ENCODE measurements at places on chromosomes 2 and 18. TPM values are rescaled to one million over a fixed set of nuclear protein-coding genes. Genes with fewer than 3 reads are reported as not detected.

The RNU2-63P gene
- not detected for total RNA-seq

The STK36 gene
- total RNA-seq = 4.2 TPM

The CCNYL1 gene
- total RNA-seq = 10.6 TPM

The FBLN7 gene
- 0.22 TPM for total RNA-seq

The G6PC2 gene
- total RNA-seq = not detected

The PLGLB1 gene
- total RNA-seq = 1.1 TPM

The LRRC30 gene
- total RNA-seq = not detected

The ZNF892 gene
- 2.3 TPM for total RNA-seq

The TRMT61B gene
- total RNA-seq = 18.2 TPM

The NAT8 gene
- total RNA-seq = not detected

The CNDP1 gene
- not detected for total RNA-seq

The MC4R gene
- total RNA-seq = not detected

The SCTR gene
- total RNA-seq = 0.59 TPM

The SLC4A1AP gene
- 21.8 TPM for total RNA-seq

The PPP3R1 gene
- 46.1 TPM for total RNA-seq

The TMEM169 gene
- 0.15 TPM for total RNA-seq

The LDLRAD4 gene
- total RNA-seq = 35.2 TPM

The RASGRP3 gene
- total RNA-seq = 62.3 TPM

The LIMS2 gene
- 152 TPM for total RNA-seq

The PLA2R1 gene
- 3.7 TPM for total RNA-seq

The CCDC74B gene
- 0.34 TPM for total RNA-seq

The IGFBP5 gene
- total RNA-seq = 107 TPM

The RAB27B gene
- total RNA-seq = not detected

The KYNU gene
- 0.17 TPM for total RNA-seq

The TUBA3D gene
- total RNA-seq = 6.2 TPM

The UGT1A5 gene
- not detected for total RNA-seq

The C2orf15 gene
- not detected for total RNA-seq

The LOXHD1 gene
- total RNA-seq = 0.92 TPM

The SCN3A gene
- total RNA-seq = 2.6 TPM

The DUSP2 gene
- total RNA-seq = 6.8 TPM

The PROM2 gene
- total RNA-seq = 0.50 TPM

The ESPNL gene
- total RNA-seq = 0.10 TPM

The DYNAP gene
- total RNA-seq = not detected

The ASB18 gene
- total RNA-seq = 4.5 TPM

The KCNIP3 gene
- 8.0 TPM for total RNA-seq

The C2orf80 gene
- not detected for total RNA-seq

The SNORC gene
- total RNA-seq = 1.0 TPM

The SERPINB10 gene
- not detected for total RNA-seq

The CABLES1 gene
- 2.2 TPM for total RNA-seq

The DTNA gene
- total RNA-seq = 173 TPM

The LONRF2 gene
- total RNA-seq = 13.0 TPM

The POLE4 gene
- total RNA-seq = 34.3 TPM
